ENCODE measurements at places on chromosomes 13 and 19.

DNA sequence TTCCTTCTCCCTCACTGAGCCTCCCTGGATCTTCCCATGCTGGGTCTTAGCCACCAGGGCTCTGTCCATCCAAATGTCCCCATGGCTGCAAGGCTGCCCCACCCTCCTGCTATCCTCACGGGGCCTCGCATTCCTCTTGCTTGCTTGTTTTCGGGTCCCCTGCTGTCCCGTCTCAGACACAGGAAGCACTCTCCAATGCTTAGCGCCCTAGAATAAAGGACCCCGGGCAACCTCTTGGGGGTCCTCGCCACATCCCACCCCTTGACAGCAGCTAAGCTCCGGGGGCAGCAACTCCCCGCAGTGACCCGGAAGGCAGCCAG is 23.7 kb downstream of the SH3GL1 start:
- DNase-seq, result no peak

GRCh38 chr19:7506385-7507328 is 9.2 kb upstream of the ZNF358 start:
- no peak for DNase-seq

DNA sequence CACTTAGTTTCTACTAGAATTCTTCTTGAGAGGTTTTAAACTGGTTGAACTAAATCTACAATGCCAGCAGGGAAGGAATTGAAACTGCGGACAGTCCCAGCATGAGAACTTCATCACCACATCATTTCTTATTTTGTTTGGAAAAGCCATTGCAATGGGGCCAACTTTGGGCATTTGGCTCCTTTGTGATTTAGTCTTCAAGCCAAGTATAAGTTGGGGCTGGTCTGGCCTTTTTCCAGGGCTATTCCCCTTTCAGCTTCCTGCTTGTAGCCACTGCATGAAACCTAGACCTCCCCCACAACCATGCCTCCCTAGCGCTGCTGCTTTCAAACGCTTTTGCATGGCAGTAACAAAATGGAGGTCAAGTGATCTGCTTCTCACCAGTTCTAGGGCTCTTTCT is 142.3 kb downstream of the RGCC start:
- no peak for DNase-seq

GRCh38 chr19:1987197-1988187 is 28.0 kb downstream of the BTBD2 start:
- DNase-seq, result no peak

DNA sequence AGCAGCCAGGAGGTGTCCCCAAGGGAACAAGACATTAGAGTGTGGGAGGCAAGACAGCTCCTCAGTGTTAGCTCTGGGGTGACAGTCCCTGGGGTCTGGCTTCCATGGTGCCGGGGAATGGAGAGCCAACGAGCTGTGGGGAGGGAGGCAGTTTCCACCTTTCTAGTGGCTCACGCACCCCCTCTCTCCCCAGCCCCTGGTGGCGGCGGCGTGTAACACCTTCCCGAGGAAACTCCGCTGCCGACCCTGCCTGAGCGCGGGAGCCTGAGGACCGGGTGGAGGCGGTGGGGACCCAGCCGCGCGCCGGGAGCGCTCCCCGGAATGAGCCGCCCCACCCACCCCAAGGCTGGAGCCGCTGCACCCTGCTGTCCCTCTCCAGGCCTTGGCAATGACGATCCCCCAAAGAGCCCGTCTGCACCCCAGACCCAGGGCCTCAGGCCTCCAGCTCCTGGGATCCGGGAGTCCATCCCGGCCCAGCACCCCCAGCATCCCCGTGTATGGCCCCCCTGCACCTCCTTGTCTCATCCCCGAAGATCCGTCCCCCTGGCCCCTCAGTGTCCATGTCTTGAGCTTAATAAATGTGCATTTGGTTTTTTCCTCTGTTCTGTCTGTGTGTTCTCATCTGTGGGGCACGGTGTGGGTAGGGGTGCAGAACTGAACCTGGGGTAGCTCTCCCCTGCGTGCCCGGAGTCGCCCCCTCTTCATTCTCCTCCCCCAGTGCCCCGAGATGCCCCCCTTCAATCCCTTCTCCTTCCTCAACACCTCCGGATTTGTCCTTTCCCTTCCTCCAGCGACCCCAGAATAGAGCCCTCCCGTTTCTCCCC is 622 bp upstream of the FXYD5 start:
- DNase-seq, result no peak

- no peak for DNase-seq
These were observed 118.3 kb downstream of the COL4A2 start for GRCh38 chr13:110425444-110425780.
